Epithelial cell of prostate (primary cell): ENCODE measurements at places on chromosomes 16 and 17.

- DNase-seq, result no peak
Observed at GRCh38 chr17:78314683-78315354, 45.1 kb downstream of the SOCS3 start.

DNA sequence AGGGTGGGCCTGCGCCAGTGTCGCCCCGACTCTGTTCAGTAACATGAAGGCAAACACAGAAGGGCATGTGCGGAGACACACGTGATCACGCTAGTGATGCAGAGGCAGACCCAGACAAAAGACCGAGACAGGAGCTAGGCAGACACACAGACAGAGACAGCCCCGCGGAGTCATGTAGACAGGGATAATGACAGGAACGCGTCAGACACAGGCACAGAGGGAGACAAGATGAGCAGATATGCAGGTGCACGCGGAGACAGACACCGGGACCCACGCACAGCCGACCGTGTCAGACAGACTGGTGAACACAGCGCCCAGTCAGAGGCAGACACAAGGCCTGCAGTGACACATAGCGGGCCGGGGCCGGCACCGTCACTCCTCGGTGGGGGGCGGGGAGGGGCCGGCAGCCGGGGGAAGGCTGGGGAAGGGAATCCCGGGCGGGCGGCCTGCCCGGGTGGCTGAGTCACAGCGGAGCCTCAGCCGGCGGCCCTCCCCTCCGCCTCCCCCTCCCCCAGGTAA is 7.4 kb downstream of the KDM6B start:
- DNase-seq, result peak; percentile 73

DNA sequence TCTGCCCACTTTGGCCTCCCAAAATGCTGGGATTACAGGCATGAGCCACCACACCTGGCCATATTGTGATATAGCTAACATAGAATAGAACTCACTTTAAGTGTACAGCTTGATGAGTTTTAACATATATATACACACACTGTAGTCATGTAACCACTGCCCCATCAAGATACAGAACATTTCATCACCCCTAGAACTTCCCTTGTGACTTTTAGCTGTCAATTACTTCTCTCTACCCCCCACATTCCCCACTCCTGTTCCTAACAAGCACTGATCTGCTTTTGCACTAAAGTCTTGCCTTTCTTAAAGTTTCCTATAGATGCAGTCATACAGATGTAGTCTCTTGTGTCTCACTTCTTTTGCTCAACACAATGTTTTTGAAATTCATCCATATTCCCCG is 93.1 kb downstream of the PITPNC1 start:
- DNase-seq, result no peak

GRCh38 chr16:75086688-75087374 is 29.7 kb downstream of the LDHD start:
- no peak for DNase-seq

- DNase-seq, result no peak
Observed at GRCh38 chr17:35801583-35802224, 6.3 kb upstream of the MMP28 start.
